Ovary (tissue), 10 donors: ENCODE measurements at places on chromosomes 7 and 10. TPM values are rescaled to one million over a fixed set of nuclear protein-coding genes. Genes with fewer than 3 reads are reported as not detected.

- no peak overlapping the region for H3K4me3 ChIP-seq
- H3K36me3 ChIP-seq: no peaks in the 10 kb centered on the region
- H3K27me3 ChIP-seq: no peaks in the 10 kb centered on the region
- no peak for DNase-seq
Observed at GRCh38 chr10:103273041-103273441, 3.9 kb upstream of the INA start.

- H3K4me3 ChIP-seq: no peak overlapping the region
- no peak for DNase-seq
- no peaks in the 10 kb centered on the region for H3K36me3 ChIP-seq
- H3K27me3 ChIP-seq: no peaks in the 10 kb centered on the region
- H3K4me1 ChIP-seq: no peaks in the 10 kb centered on the region
Observed at GRCh38 chr7:80622541-80622940, 15.9 kb upstream of the CD36 start.

DNA sequence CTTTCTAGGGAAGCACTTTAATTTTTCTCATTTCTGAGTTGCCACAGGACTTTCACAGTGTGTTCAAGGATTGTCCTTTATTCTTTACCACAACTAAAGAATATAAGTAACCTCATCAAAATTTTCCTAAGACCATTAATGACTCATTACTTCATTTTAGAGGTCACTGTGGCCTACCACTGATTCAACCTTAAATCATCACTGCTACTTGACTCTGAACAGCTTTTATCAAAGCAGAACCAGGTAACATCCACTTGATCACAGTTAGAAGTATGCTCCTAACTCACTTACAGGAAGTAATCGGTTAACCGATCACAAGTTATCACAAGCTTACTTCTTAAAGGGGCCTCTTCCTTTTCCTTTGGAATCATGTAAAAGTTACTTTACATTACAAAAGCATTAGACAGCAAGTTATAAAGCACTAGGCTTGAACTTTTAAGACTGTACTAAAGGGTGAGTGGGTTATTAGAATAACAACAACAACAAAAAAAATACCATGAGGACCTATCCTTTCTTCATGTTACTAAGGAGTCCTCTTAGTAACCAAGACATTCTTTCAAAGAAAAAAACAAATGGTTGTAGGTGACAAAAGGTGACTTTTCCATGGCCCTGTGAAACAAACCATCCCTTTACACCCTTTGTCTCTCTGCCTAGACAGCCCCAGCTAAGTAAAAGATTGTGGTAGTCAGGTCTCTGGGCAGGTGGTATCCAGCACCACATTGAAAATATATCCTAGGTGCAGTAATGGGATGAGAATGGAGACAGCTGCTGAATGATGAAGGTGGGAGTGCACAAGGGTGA lies 40.0 kb upstream of the PDK4 start:
- no peaks in the 10 kb centered on the region for H3K27me3 ChIP-seq
- H3K36me3 ChIP-seq: no peaks in the 10 kb centered on the region

Gene CLRN3
- total RNA-seq: not detected
